ENCODE measurements at places on chromosomes 1 and 21. TPM values are rescaled to one million over a fixed set of nuclear protein-coding genes. Genes with fewer than 3 reads are reported as not detected.

DNA sequence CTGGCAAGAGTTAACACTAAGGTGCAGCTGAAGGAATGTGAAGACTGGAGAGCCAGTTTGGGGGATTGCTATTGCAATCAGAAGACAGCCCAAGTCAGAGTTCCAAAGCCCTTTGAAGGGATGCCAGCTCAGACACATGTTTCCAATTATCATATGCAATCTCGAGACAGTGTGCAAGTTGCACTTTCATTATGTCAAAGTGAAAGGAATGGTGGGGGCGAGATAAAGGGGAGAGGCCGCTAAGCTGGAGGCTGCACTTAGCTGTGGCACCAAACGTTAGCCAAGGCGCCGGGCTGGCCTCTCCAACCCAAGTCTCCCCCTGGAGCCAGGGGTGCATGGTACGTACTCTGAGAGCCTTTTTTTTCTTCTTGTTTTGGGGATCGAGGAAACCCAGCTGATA, 58.0 kb downstream of the NGF start:
- H3K36me3 ChIP-seq: no peaks in the 10 kb centered on the region
- H3K4me1 ChIP-seq: no peaks in the 10 kb centered on the region
- no peak for DNase-seq
- no peaks in the 10 kb centered on the region for H3K27me3 ChIP-seq
- no peak overlapping the region for H3K27ac ChIP-seq
- no peak overlapping the region for H3K4me3 ChIP-seq

PTP4A2 gene
- total RNA-seq: 260 TPM

FAAH gene
- total RNA-seq: 24.0 TPM

DNA sequence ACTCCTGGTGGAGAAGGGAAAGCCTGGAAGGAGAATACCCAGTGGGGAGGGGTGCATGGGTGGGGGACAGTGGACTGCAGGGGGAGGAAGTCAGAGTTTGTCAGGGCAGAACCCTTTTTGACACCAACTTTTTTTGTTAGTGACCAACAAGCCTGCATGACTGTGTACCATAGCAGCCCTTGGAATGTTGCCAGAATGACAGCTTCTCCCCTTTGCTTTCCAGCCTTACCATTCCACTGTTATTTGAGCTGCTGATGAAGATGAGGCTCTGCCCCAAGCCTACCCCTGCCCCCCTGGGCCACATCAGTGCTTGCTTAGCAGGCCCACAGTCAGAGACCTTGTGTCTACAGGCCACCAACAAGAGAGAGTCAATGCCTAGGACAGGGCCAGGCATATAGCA, 341.2 kb downstream of the HHAT start:
- DNase-seq: no peak
- H3K27ac ChIP-seq: no peak overlapping the region
- no peaks in the 10 kb centered on the region for H3K4me1 ChIP-seq
- H3K4me3 ChIP-seq: no peak overlapping the region
- H3K36me3 ChIP-seq: no peaks in the 10 kb centered on the region
- no peaks in the 10 kb centered on the region for H3K27me3 ChIP-seq

- DNase-seq: no peak
- H3K4me1 ChIP-seq: peaks cover 27% of the 10 kb centered on the region
- no peaks in the 10 kb centered on the region for H3K27me3 ChIP-seq
- peaks cover 17% of the 10 kb centered on the region for H3K36me3 ChIP-seq
- H3K27ac ChIP-seq: no peak overlapping the region
These were observed 1.6 kb upstream of the CTSK start for GRCh38 chr1:150809651-150810050.

GRCh38 chr21:43775795-43776430, at the start of gene CSTB:
TSS of gene CSTB (minus strand) at chr21:43776308. CDS start at chr21:43776269, 39 bp downstream.
- peaks cover 25% of the 10 kb centered on the region for H3K4me1 ChIP-seq
- DNase-seq: peak; percentile 85
- no peaks in the 10 kb centered on the region for H3K27me3 ChIP-seq
- peaks cover 5% of the 10 kb centered on the region for H3K36me3 ChIP-seq

DNA sequence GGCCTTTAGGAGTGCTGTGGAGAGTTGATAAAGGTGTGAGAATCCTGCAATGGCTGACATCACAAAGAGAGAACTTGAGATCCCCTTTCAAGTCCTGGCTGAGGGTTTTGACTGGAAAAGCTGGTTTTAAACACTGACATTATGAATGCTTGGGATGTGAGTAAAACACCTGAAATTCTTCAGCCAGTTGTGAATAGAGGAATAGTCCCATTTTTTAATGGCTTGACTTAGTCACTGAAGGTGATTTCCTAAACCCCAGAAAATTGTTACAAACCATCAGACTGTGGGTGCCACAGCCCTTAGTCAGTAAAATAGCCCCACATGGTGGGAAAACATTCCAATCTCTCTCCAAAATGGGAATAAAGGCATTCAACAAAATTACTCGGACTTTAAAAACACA, 107.7 kb upstream of the LMO4 start:
- H3K27ac ChIP-seq: no peak overlapping the region
- H3K4me1 ChIP-seq: 0 out of 2 replicates have a peak, but pooled peaks cover 1% of the 10 kb centered on the region

Measured in GM23338 (cell line).